Nucleus accumbens (tissue), 56 donors: ENCODE measurements at places on chromosomes 16 and 17.
A peak's percentile ranks its signal among the peaks of the same experiment; 100 is the strongest.

DNA sequence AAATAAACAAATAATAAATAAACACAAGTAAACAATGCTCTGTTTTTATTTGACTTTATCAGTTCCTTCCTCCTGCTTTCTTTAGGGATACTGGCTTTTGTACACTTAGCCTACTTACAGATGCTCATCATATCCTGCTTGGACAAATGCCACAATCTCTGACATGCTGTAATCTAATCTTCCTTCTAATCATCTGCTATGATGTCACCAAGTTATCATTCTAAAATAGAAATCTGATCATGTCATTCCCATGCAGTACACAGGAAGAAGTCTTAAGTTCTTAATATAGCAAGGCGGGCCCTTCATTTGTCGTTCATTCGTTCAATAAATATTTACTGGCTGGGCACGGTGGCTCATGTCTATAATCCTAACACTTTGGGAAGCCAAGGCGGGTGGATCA is 9.1 kb upstream of the UBB start:
- no peak for DNase-seq

DNA sequence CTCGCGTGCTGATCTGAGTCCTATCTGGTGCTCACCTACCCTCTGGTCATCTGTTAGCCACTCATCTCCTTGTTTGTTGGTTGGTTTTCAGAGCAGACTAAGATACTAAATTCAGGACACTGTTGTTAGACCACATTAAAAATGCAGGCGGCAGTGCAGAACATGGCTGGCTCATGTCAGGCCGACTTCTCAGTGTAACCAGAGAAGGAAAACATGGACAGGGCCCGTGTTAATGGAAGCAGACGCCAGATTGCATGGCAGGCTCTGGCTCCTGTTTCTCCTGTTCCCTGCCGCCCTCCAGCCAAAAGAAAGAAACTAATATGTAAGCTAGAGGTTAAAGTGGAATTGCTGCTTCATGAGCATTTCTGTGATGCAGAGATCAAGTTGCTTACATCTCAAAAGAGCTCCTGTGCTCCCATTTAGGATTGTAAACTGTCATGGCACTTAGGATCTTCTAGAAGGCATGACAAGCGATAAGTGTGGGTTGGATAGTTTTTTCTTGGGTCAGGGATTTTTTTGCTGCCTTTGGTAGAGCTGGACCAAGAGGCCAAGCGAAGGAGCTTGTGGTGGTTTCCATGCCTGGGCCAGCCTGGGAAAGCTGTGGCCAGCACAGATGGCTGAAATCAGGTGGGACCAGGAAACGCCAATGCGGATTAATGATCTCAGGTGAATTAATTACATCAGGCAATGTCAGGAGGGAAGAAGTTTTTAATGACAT is 56.1 kb downstream of the YPEL2 start:
- DNase-seq, result no peak

DNA sequence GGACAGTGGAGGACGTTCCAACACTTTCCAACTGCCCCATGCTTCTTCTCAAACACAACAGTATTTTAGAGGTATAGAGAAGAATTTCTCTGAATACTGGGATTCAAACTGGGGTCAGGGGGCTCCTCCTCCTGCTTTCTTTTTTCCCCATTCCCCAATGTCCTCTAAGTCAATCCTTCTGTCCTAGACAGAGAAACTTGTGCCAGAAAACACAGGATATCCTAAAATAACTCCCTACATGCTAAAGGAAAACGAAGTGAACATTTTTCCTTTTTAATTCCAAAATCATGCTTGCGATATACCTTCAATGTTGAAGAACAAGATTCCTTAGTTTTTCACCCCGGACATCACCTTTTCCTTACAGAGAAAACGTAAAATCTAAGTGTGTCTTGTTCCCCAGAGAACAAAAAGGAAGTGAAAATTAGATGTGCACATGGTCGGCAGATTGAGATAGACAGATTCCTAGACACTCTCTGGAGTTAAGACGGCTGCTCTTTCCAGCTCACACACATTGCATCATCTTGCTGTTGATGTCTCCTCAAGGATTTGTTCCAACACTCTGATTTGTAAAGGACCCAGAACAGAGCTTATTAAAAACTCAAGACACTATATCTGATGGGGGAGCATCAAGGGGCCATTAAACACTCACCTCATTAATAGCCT is 228.2 kb downstream of the GRIN2A start:
- no peak for DNase-seq

DNA sequence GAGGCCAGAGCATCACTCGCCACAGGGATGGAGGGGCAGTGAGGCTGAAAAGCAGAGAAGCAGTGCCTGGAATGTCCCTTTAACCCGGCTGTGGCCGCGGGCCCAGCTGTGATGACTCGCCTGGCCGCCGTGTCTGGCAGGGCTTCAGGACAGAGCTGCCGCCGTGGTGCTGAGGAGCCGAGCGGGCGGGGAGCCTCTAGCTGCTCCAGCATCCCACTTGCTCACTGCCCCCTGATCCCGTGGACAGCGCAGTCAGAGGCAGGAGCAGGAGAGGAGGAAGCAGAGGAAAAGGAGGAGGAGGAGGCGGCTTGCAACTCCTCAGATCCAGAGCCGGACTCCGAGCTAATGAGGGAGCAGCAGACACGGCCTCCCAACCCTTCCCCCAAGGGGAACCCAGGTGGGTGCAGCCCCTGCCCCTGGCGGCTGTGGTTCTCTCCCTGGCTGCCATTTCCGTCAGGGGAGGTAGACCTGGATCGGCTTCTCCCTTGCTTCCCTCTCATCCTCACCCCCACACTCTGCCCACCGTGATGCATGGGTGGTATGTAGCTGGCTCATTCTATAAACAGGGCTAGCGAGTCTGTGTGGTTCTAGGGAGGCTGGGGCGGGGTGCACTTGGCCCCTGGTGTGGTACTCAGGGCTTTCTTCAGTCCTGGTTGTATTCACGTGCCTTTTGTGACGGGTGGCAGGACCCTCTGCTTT is 165.7 kb downstream of the CMIP start:
- DNase-seq, result peak; percentile 28

- no peak for DNase-seq
Observed at GRCh38 chr16:1176280-1176897, 23.5 kb downstream of the CACNA1H start.

DNA sequence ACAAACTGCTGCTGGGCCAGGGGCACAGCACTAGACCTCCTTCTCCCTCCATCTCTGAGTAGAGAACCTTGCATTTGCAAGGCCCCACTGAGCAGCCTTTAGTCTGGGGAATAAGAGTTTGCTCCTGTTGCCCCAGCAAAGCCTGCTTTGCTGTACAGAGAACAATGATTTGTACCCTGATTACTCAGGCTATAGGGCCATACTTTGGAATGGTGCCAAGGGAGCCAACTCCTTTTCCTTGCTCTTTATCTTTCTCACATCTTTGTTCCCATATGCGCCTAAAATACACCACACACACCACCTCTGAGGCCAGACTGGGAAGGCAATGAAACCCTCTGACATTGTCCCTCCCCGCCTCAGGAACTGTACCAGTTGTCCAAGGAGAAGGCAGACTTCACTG is 21.2 kb downstream of the LIG3 start:
- DNase-seq, result no peak

DNA sequence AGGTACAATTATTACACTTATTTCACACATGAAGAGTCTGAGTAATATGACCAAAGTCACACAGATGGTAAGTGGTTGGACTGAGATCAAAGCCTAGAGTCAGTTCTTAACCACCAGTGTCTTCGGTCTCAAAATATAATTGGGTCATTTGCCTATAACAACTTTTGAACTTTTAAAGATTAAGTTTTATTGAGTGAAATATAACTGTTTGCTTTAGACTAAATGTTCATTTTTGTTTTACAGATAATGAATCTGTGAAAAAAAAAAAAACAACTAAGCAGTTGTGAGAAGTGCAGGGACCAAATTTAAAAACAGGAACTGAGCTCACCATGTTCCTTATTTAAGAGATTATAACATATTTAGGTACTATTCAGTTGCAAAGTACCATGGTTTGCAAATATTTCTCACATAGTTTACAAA is 150.1 kb downstream of the ITFG1 start:
- no peak for DNase-seq

- DNase-seq, result no peak
Observed at GRCh38 chr17:82775001-82775823, 23.3 kb downstream of the TBCD start.

DNA sequence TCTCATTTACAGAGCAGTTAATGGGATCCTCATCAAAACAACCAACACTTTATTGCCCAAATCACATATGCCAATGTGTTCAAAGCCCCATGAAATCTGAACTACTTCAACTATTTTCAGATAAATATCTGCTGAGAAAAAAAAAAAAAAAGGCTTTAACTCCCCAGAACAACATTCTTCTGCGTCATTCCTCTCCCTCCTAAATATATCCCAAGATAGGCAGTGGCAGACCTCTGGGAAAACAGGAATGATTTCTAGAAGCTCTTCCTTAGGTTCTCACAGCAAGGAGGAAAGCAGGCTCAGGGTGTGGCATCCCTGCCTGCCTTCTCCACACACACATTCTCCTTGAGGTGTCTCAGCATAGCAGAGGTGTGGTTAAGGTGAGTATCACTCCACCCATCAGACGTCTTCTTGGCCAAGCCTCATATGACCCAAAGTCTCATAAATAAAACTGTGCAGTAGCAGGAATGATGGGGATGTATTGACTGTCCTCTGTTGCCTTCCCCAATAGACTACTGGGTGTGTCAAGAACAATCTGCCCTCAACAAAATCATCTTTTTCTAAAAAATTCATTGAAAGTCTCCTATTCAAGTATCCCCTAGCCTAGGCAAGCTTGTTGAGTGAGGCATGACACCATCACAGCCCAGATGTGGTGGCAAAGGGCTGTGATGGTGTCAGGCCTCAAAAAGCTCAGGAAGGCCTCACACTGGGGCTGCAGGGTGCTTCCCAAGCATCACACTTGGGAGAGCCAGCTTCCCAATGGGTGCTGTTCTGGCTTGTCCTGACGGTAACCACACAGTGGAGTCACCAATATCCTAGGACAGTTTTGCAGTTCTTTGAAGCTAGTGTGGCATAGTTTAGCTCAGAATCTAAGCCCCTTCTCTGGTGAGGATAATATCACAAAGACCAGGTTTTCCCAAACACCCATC is 135.4 kb upstream of the SOX9 start:
- no peak for DNase-seq

- DNase-seq, result no peak
Observed at GRCh38 chr17:42913981-42914617, 13.5 kb downstream of the G6PC1 start.

GRCh38 chr16:7330709-7331108 is 1.9 kb upstream of the RBFOX1 start:
- no peak for DNase-seq

DNA sequence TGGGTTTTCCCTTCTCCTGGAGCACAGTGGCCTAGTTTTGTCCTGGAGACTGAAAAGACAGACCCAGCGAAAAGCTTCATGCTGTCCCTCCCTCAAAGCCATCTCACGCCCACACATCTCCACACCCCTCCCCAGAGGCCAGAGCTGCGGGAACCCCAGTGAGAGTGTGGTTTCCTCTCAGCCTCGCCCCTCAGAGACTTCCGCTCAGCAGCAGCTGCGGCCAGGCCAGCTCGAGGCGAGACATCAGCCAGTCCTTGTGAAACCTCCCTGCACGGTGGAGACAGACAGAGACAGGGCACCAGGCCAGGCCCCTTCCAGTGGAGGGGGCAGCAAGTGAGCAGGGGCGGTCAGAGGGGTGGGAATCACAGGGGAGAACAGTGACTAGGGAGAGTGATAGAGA is 77.0 kb upstream of the TNRC6C start:
- DNase-seq, result no peak

GRCh38 chr16:88923926-88924833 is 52.8 kb downstream of the CBFA2T3 start:
- DNase-seq, result no peak

- no peak for DNase-seq
Observed at GRCh38 chr17:38617967-38618760, 12.4 kb upstream of the SRCIN1 start.

GRCh38 chr17:44398692-44399691 is 9.5 kb upstream of the ITGA2B start:
- DNase-seq, result peak; percentile 61

- DNase-seq, result no peak
Observed at GRCh38 chr17:604115-604450, 110.6 kb downstream of the VPS53 start.

DNA sequence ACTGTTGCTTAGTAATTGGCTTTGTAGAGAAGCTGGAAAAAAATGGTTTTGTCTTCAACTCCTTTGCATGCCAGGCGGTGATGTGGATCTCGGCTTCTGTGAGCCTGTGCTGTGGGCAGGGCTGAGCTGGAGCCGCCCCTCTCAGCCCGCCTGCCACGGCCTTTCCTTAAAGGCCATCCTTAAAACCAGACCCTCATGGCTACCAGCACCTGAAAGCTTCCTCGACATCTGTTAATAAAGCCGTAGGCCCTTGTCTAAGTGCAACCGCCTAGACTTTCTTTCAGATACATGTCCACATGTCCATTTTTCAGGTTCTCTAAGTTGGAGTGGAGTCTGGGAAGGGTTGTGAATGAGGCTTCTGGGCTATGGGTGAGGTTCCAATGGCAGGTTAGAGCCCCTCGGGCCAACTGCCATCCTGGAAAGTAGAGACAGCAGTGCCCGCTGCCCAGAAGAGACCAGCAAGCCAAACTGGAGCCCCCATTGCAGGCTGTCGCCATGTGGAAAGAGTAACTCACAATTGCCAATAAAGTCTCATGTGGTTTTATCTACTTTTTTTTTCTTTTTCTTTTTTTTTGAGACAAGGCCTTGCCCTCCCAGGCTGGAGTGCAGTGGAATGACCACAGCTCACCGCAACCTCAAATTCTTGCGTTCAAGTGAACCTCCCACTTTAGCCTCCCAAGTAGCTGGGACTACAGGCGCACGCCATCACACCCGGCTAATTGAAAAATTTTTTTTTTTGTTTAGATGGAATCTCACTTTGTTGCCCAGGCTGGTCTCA is 6.2 kb upstream of the TMEM235 start:
- DNase-seq, result no peak

- no peak for DNase-seq
Observed at GRCh38 chr16:29148867-29149272, 164.0 kb downstream of the LAT start.

GRCh38 chr16:4936991-4937781 is at the start of gene PPL:
Gene PPL (minus strand): TSS chr16:4937148. CDS start chr16:4937045, 103 bp downstream.
- DNase-seq, result no peak

DNA sequence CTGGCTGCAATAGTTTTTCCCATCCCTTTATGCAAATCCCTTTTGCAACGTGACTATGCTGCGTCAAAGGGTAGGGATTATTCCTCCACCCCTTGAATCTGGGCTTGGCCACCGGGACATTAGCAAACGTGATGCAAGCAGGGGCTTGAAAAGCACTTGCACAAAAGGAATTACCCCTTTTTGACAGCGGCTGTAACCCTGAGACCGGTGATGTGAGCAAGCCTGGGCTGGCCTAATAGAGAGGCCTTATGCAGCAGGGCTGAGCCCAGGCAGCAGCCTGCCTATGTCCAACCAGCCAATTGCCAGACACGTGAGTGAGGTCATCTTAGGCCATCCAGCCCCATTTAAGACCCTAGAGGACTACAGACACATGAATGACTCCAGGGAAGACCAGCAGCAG is 30.4 kb upstream of the PAFAH1B1 start:
- no peak for DNase-seq
